Posterior cingulate gyrus (tissue), 11 donors: ENCODE measurements at places on chromosomes 11 and 22.

DNA sequence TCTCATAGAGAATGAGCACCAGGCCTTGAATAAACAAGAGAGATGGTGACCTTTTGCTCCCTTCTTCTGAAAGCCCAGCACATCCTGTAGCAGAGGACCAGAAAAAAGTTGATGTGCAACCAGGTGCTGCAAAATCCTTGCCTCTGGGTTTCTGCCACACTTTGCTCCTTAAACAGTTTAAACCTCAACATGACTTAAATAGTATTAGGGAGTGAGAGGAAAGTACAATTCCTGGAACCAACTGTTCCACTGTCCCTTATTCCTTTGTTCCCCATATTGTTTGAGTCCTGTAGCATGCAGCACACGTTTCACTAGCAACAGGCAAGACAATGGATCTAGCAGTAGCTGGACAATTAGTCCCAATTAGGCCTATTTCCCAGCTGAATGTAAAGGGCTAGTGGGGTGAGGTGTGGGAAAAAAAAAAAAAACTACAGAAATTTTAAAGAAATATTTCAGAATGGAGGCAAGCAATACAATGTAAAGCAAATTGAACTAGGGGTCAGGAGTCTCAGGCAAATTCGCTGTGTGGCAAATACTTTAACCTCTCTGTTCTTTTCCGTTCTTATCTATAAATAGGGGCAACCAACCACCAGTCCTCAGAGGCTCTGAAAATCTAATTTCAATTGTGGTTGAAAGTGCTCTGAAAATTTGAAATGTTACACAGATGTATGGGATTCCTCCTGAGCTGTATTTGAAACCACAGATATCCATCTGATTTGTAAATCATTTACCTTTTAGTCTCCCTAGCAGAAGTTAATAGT is 6.6 kb downstream of the MPPED2 start:
- no peak for DNase-seq

GRCh38 chr11:132220474-132220873 is 850.1 kb downstream of the NTM start:
- no peak for DNase-seq

DNA sequence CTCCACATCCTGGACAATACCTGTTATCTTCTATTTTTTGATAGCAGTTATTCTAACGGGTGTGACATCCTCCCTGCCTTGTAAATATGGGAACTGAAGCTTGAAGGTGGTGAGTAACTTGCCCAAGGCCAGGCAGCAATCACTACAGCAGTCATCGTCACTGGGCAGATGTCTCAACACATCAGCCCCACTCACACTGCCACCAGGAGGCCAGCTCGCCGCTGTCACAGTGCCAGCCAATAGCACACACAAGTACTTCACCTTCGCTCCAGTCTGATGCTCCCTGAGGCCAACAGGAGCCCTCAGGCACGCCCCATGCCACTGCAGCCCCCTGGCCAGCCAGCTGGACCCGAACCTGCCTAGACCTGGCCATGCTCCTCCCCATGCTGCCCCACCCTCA is 4.9 kb upstream of the TTLL1 start:
- no peak for DNase-seq

DNA sequence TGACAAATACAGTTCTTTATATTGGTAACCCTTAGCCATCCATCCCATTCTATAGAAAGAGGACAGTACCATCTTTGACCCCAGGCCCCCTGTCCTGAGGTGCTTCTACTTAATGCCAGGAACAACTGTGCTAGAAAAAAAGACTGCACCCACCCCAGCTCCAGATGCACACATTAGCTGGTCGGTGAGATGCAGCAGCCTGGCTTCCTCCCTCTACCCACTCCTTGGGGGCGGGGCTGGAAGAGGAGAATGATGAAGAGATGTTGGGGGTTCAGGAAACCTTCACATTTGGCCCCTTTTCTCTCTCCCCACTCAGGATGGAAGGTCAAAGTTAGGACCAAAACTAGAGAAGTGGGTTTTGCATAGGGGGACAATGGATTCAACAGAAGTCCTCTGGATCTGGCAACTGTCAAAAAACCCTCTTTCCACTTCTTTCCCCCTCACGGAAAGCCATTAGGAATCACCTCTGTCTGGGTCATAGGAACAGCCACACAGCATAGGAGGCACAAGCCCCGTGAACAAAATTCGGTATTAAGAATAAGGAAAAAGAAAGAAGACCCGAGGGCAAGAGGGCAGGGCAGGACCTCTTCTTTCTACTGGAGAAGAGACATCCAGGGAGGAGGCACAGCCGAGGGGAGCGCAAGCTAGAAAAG is 755 bp downstream of the NRIP3 start:
- DNase-seq, result no peak
